ENCODE measurements at places on chromosomes 3 and 15.

GRCh38 chr3:19396726-19397125, 248.4 kb downstream of the KCNH8 start:
- DNase-seq: no peak

DNA sequence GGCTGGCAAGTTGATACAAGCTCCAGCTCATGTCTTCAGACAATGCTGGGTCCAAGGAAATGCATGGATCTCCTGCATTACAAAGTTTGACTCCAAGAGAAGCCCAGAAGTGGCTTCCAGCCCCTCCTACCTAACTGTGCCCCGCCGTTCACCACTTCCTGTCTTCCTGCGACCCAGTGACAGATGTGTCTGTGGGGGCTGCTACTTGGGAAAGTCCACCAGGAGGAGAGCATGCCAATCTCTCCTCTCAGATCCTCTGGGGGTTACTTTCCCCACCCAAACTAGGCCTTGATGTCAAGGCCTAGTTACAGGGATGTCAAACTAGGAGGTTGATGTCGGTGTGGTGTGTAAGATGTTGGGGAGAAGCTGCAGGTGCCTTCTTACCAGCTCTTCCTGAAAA, 133.6 kb upstream of the RASGRP1 start:
- DNase-seq: no peak

DNA sequence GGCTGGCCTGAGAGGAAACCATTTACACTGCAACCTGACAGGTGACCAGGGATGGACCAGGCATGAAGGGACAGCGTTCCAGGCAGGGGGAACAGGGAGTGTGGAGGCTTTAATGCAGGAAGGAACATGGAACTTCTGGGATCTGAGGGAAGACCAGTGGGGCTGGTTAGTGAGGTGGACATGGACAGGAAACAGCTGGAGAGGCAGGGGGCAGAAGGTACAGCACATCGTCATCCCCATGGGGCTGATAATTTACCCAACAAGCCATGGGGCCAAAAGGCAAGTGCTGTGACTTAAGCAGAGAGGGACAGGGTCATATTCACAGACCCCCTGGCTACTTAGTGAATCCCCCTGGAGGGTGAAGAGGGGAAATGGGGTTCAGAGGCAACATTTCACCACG, 77.0 kb upstream of the LARS2 start:
- no peak for DNase-seq

DNA sequence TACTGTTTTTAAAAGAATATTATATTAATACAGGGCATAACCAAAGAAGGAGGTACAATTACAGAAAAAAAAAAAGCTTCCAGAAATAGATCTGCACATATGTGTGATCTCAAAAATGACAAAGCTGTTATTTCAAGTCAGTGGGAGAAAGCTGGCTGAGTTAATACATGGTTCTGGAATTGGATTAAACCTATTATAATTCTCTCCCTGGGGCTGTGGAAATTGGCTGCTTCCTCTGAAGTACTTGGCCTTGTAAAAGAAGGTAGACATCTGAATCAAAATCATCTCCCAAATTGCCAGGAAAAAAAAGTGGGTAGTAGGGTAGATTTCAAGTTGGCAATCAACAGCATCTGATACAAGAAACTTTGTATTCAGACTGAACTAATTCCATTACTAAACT, 723.9 kb upstream of the ALCAM start:
- DNase-seq: no peak

- no peak for DNase-seq
Observed at GRCh38 chr15:47742742-47743141, 25.4 kb downstream of the SEMA6D start.

DNA sequence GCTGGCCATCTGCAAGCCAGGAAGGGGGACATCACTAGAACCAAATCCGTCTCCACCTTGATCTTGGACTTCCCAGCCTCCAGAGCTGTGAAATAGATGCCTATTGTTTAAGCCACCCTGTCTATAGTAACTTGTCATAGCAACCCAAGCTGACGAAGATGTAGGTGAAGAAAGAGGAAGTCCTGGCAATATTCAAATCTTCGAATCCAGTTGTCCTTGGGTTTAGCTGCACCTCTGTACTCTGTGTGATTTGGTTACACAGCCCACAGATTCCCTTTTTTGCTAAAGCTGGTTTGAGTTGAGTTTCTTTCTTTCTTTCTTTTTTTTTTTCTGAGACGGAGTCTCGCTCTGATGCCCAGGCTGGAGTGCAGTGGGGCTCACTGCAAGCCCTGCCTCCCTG, 68.0 kb upstream of the XCR1 start:
- no peak for DNase-seq

DNA sequence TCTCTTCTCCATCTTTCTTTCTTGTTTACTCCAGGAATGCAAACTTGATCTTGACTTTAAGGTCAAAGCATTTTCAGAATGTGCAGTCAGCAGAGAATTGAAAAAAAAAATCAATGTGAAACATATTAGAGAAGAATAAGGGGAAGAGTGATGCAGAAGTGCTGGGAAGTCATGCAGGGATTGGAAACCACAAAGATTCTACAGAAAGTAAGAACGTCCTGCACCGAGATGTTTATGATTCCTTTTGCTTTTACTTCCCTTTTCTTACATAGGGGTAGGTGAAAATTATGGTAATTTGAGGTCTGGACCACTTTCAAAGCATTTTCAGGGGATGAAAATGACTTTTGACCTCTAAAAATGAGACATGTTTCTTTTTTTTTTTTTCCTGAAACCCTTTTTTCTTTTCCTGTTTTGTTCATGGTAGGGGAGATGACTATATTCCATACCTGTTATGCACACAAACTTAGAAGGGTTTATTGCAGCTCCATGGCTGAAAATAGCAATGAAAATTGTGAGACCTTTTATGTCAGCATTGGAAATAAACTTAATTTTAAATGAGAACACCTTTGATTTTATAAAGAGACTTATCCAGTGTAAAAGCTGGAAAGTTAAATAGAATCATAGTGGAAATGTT, 623.5 kb upstream of the TBL1XR1 start:
- no peak for DNase-seq

GRCh38 chr3:48561045-48561736, 2.4 kb downstream of the UCN2 start:
- DNase-seq: no peak

GRCh38 chr15:81073801-81074200, 60.3 kb upstream of the CFAP161 start:
- DNase-seq: no peak

DNA sequence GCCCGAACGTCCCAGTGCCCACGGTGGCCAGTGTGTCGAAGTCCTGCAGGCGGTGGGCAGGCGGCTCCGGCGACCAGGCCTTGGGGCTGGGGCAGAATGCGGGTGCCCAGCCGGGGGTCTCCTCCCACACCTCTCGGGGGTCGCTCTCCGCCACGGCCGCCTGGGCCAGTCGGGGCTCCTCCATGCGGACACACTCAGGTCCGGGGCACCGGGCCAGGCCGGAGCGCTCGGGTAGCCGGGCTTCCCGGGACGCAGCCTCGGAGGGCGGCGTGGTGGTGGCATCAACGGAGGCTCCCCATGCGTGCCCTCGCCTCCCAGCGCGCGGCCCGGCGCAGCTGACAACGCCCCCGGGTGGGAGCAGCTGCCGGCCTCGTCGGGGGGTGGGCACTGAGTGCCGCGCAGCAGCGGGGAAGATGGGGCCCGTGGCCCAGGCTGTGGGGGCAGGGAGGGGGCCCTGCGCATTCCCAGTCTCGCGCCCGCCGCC, 30.1 kb upstream of the CERS3 start:
- no peak for DNase-seq

DNA sequence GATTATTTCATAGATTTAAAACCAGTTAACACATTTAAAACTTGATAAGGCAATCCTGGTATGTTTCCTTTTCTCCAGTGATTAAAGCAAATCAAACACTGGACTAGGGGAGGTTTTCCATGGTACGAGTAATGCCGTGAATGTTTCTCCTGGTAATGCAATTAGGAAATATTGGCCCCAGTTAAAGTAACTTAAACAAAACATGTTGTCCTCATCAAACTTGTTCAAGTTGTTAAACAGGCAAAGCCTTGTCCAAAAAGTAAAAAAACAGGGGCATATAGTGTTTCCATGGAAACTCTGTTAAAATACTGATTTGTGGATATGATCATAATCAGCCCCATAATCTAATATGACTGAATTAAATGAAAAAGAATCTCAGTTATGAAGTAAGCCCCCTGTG, 13.1 kb upstream of the LRTM1 start:
- DNase-seq: no peak

DNA sequence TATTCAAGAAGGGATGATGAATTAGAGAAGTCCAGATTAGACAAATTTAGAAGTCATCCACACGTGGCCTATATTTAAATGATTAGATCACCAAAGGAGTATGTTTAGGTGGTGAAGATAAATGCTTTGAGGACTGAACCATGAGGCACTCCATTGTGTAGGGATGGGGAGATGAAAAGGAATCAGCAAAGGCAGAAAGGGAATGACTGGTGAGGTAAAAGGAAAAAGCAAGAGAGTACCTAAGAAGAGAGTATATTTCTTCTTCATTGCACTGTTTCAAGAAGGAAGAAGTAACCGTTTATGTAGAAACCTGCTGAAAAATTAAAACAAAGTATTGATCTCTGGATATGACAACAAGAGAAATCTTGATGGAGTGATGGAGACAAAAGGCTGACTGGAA, 40.7 kb downstream of the DENND4A start:
- DNase-seq: no peak
